ENCODE measurements at places on chromosomes 3 and 15. TPM values are rescaled to one million over a fixed set of nuclear protein-coding genes. Genes with fewer than 3 reads are reported as not detected.

LRRC34 gene
- 9.8 TPM for total RNA-seq

ANKRD28 gene
- 225 TPM for total RNA-seq

CPNE9 gene
- total RNA-seq: not detected

ALDH1A2 gene
- 4.7 TPM for total RNA-seq

GOLGA6L4 gene
- total RNA-seq: 0.78 TPM

CLSTN2 gene
- total RNA-seq: 0.37 TPM

FOXL2NB gene
- 0.78 TPM for total RNA-seq

DPH6 gene
- 12.5 TPM for total RNA-seq

HCLS1 gene
- 1.8 TPM for total RNA-seq

ROBO2 gene
- under 0.01 TPM for total RNA-seq

LRRC31 gene
- total RNA-seq: not detected

GNB4 gene
- total RNA-seq: 83.7 TPM

DUSP7 gene
- total RNA-seq: 19.5 TPM

LRRC15 gene
- under 0.01 TPM for total RNA-seq

SERPINI2 gene
- total RNA-seq: not detected

TRIM71 gene
- total RNA-seq: not detected

TTLL13 gene
- total RNA-seq: not detected

GOLGA8J gene
- total RNA-seq: not detected

TMEM158 gene
- total RNA-seq: 26.8 TPM

ALDH1A3 gene
- 118 TPM for total RNA-seq

ARL14 gene
- not detected for total RNA-seq

SLC9C1 gene
- under 0.01 TPM for total RNA-seq

OXSM gene
- 9.2 TPM for total RNA-seq
